ENCODE measurements at places on chromosomes 3 and 15.

DNA sequence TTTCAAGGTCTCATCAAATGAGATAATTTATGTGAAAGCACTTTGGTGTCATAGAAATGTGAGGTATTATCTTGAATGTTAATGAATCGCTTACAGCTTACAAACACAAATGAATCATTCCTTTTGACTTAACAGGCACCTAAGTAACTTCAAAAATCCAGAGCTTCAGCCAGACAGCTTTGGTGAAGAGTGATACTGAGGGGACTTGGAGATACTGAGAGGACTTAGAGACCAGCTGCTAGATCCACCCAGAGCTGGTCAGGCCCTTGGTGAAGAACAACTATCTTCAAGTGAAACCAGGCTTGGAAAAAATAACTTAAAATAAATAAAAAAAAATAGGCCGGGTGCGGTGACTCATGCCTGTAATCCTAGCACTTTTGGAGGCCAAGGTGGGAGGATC is 16.2 kb upstream of the ZFYVE19 start:
- DNase-seq = no peak

GRCh38 chr3:139928708-139929505 is 6.1 kb upstream of the CLSTN2 start:
- no peak for DNase-seq

DNA sequence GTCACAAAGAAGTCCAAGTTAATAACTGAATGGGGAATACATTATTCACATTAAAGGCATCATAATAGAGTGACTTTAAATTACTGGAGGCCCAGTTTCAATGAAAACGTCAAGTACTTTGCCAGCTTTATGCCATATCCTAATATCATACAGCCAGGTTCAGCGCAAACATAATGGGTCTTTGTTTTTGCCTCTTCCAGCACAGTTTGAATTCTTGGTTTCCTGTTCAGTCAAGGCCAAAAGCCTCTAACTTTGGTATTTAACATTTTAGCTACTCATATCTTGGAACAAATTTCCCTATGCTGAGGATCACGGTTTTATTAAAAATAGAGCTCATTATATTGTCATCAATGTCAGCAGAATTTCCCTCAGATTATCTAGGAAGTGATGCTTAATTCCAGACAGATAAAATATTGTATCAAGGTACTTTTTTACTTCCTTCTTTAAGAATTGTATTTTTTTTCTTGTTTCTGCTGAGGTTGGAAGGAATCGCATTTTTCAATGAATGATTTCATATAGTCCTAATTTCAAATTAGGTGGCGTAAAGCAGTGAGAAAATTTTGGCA is 269.2 kb downstream of the THRB start:
- DNase-seq = no peak

DNA sequence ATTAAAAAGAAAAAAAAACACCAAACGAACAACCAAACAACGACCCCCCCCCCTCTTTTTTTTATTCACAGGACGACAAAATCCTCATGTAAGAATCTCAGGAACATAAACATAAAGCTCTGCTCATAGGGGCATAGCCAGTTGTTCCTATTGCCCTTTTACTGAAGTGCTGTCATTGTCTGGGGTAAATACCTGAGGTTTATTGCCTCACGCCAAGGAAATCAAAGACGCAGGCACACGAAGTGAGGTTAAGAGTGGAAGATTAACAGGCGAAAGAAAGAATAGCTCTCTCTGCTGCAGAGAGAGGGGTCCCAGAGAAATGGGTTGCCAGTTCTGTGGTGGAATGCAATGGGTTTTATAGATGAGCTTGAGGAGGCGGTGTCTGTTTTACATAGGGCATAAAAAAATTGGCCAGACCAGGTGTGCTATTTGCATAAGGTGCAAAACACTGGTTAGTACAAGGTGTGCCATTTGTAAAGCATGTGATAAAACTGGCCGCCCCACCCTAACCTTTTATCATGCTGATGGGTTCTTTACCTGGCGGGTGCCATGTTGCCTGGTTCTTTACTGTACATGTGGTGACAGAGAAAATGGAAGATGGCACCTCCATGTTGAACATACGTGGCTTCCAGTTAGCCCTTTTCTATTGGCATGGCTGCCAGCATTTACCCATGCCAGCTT is 257.6 kb upstream of the ZPLD1 start:
- DNase-seq = no peak

GRCh38 chr3:170542704-170543103 is 43.2 kb downstream of the SLC7A14 start:
- no peak for DNase-seq

- DNase-seq = peak; percentile 61
Observed at GRCh38 chr15:63093486-63094205, 28.0 kb upstream of the LACTB start.

DNA sequence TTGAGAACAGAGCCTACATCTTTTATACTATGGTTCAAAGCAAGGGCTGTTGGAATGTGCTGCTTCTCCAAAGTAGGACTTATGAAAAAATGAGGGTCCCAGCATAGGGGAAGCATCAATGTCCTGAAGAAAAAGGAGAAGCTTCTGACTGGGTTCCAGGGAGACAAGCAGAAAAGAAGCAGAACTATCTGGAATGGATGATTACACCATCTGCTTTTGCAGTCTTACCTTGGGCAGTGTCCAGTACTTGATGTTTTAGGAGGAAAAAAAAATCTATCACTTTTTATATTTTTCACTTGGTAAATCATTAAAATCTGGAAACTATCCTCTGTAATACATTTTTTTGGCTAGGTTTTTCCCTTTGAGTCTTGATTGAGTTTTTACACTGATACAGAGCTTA is 57.9 kb upstream of the DPH6 start:
- DNase-seq = no peak

DNA sequence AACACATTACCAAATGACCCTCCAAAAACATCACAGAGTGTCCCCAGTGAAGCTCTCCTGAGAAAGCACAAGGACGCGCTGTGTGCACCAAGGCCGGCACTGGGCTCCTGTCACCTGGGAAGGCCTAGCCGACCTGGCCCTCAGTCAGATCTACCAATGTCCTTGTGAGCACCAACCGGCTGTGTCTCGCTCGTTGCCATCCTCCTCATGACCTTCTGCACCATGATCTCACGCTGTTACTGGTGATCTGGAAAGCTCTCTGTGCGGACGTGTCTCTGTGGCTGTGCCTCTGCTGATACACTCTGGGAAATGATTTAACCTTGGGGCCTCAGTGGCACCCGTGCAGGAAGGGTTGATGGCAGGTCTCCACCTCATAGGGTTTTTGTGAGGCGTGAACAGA is 24.2 kb downstream of the ZXDC start:
- DNase-seq = no peak

DNA sequence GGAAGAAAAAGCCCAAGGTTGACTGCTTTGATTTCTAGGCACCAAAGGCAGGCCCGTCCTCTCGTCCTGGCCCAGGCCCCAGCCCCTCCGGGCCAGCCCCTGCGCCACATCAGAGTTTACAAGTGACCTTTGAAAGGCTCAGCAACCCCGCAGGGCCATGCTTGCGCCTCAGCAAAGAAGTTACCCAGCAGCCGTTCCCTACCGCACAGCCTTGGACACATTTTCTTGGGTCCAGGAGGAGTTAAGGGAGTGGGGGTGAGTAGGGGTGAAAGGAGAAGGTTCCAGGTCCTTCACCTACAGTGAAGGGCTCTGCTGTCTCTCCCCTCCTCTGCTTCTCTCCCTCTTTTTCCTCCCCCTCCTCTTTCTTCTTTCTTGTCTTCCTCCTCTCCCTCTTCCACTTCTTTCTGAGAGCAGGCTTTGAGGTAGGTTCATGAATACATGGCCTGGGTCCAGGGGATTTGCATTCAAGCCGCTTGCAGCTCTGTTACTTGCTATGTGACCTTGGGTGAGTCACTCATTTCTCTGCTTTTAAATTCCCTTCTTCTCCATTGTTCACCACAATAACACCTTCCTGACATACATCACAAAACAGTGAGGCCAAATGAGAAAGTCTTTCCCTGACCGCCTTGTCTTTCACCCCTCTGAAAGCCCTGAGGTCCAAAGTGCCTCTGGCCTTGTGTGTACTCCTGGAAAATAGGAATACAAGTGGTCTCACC is 223.3 kb upstream of the TPRG1 start:
- DNase-seq = no peak

DNA sequence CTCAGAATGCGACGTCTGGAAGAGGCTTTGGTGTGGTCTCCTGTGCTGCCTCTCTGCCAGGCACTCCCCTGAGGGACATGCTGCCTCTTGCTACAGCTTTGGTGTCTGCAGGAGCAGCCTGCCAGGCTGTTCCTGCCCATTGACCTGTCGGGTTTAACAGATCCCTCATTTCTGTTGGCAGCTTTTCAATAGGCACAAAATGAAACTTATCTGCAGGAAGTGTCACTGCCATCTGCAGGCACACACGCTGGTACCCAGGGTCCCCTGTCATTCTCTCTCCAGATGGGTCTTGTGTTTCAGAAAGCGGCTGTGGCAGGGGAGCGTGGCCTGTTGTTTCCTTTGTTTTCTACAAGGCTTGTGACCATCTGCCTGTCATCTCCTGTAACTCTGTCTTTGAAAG is 328.3 kb upstream of the CHRM5 start:
- peak; percentile 2 for DNase-seq

DNA sequence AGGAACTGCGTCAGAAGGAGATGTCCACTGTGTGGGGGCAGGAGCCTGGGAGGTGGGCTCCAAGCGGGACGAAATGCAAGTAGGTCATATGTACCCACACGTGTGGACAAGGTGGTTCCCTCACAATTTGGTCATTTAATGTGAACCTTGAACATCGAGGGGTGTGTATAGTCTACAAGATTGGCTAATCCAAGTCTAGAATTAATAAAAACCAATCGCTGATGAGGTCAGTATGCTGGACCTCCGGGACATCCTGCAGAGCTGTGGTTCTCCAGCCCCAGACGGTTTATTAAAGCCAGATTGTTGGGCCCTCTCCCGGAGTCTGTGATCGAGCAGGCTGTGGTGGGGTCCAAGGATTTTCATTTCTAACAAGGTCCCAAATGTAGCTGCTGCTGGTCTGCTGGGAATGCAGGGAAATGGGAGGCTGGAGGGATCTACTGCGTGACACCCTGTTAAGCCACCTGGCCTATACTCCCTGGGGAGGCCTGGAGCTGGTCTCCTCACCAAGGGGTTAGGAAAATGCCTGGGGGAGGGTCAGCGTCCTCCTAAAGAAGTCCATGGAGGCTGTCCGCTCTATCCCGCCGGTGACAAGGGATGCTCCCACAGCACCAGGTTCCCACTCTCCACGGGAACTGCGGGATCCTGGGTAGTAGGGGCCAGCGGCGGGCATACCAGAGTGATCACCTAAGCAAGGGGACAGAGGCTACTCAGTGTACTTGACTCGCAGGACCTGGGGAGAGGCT is 25.1 kb downstream of the PCSK6 start:
- no peak for DNase-seq

GRCh38 chr3:30775040-30775439 is 119.4 kb downstream of the GADL1 start:
- DNase-seq = no peak

- DNase-seq = no peak
Observed at GRCh38 chr3:194871143-194871863, 185.6 kb downstream of the FAM43A start.

- DNase-seq = no peak
Observed at GRCh38 chr3:59191651-59192050, 141.8 kb upstream of the CFAP20DC start.

- no peak for DNase-seq
Observed at GRCh38 chr3:178343433-178344038, 192.7 kb upstream of the KCNMB2 start.

GRCh38 chr15:67335534-67336222 is 81.1 kb downstream of the IQCH start:
- no peak for DNase-seq

DNA sequence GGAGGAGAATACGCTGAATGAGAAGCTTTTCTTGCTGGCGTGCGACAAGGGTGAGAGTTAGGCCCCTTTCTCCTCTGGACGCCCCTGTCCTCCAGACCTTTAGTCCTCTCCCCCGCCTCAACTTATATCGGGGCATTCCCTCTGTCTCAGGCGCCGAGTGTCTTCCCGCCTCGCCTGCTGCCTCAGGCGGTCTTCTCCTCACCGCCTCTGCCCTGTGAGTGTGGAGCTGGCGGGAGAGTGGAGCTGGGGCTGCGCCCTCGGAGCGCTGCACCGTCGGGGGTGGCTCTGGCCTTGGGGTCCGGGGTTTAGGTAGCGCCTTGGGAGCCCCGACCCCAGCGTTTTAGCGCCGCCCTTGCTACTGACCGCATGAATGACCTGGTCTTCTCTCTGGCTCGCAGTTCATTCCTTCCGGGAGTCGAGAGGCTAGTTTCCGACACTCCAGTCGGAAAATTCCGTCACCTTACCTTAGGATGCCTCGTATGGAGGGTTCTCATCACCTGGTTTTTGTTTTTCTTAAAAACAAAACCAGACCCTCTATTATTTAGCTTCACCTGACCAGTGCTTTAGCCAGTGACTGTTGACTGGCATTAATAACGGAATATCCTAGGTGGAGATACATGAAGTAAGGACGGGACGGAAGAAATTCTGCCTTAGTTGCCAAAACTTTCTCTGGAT is 985 bp downstream of the TRPC1 start:
- peak; percentile 8 for DNase-seq

DNA sequence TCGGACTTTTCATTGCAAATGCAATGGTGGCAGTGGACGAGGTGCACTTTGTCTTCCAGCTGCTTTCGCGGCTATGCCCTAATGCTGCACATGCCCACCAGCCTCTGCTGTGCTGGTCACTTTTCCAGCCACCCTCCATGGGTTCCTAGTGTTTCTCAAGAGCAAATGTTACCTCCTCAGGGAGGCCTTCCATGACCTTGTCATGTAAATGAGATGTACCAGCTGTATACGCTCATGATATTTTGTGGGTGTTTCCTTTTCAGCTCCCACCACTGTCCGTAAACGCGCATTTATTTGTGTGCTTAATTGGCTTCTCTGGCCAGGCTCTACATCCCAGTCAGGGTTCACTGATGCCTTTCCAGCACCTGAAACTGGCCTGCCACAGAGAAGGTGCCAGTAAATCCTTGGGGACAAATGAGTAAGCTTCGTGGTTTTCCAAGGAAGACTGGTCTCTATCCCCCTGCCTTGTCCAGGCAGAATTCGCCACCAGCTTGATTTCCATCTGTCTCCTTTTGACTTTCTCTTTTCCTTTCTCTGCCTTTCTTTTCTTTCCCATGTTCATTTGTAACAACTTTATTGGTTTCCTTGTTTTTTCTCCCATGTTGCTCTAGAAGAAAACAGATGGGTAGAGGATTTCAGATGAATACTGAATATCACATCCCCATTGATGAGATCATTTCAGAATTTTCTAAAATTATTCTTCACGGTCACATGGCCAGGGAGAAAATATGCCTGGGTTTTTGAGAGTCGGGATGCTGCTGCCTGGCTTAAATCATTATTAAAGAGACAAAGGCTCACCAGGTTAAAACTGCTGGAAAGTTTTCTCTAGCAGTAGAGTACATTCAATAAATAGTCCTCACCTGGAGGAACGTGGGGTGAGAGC is 82.5 kb downstream of the CHST2 start:
- DNase-seq = no peak

Measured in CD4-positive, CD25-positive, alpha-beta regulatory T cell (primary cell).